M059J (cell line): ENCODE measurements at places on chromosomes 3 and 15.

DNA sequence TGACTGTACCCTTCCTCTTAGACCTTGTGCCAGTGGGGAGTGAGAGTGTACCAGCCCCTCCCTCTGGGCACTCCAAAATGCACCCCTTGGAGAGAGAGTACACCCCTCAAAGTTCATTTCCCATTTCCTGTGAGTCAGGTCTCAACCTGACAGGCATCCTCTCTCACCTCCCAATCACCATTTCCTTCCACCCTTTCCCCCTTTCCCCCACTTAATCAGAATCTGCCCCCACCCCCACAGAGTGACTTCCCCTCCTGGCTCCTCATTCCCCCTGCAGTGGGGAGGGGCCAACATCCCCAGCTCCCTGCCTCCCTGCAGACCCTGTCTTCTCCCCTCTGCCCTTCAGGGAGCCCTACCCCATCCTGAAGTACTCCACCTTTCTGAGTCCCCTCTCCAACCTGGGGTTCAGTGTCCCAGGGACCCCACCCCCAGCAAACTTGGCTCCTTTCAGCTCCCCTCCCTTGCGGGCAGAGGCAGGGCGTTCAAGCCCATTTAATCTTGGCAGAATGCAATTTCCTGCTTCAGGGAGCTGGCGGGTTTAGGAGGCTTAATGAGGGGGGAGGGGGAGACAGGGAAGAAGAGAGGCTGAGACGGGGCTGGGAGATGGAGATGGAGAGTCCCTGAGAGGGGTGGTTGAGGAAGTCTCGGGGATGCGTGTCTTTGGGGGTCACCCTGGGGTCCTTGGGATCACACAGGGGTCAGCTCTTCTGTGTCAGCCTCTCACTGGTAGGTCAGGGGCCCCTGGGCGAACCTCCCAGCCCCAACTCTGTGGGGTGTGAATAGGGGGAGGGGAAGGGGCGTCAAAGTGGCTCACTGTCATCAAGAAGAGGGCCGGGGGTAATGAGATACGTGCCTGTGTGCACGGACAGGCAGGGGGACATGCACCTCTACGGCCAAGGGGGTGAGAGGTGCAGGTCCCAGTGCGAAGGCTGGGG lies 16.6 kb upstream of the SEMA3F start:
- peak; percentile 60 for DNase-seq

DNA sequence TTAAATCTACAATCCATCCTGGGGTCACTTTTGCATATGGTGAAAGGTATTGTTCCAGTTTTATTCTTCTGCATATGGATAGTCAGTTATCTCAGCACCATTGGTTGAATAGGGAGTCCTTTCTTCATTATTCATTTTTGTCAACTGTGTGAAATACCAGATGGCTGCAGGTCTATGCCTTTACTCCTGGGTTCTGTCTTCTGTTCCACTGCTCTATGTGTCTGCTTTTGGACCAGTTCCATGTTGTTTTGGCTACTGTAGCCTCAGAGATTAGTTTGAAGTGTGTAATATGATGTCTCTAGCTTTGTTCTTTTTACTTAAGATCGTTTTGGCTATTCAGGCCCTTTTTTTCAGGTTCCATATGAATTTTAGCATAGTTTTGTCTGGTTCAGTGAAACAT lies 795.8 kb downstream of the OTOL1 start:
- peak; percentile 29 for DNase-seq

GRCh38 chr3:127676921-127677351 lies 4.2 kb downstream of the ABTB1 start:
- no peak for DNase-seq

DNA sequence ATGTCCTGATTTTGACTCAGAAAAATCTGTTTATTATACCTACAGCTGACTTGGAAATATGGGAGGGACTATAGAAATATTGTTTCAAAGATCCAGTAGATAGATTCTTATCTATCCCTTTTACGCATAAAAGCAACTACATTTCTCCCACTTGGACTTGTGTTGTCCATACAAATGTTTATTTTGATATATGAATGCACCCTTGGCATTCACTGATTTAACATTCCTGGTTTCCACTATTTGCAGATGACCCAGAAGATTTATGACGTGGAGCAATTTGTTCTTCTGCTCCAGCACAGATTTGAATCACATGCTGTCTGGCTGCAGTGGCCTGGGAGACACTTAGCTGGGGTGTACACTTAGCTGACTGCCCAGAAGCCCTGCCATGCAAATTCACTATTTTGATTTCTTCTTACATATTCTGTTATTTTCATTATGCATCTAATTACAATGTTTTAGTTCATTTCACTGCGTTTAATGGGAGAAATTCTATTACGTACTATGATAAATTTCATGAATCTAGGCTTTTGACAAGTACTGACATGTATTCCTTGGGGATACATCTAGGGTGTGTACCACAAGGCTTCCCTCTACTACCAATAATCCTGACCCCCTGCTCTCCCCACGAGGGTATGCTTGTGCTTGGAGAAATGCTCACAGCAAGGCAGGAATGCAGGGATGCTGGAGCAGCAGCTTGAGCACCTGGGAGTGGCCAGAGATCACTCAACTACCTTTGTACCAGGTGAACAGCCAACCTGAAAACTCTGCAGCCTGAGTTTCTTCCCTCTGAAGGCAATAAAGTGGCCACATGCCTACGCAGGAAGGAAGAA lies 223.6 kb upstream of the TBL1XR1 start:
- peak; percentile 92 for DNase-seq

DNA sequence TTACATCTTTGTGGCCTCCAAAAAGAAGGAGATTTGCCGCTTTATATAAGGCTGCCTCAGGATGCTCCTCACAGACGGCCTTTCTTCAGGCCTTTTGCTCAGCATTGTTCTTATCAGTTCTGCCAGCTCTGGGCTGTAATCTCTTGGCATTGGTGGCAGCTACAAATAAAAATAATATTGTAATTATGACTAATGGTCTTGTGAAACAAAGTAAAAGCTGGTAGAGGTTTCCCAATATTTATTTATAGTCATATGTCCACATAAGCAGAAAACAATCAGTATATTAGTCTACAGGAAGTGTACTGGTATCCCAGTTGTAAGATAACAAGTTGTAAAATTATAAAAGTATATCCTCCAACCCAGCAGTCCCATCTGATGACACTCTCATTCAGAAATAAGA lies 7.3 kb downstream of the NEK4 start:
- DNase-seq, result no peak

GRCh38 chr15:70048578-70049514 lies 48.9 kb downstream of the TLE3 start:
- no peak for DNase-seq

DNA sequence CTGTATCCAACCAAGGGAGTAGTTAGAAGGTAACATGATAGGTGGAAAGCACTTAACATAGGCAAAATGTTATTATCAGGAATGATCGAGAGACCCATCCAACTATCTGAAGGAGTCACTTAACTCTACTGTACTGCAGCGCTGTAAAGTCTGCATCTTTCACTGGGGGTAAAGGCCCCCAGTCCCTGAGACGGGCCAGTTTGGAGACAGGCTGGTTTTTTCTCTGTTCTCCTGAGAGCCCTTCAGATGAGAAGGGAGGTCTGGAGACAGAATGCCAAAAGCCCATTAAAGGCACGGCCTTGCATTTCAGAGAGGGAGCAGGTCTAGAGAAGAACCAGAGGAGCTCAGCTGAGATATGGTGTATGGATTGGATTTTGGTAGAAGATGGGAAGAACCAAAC lies 71.3 kb upstream of the CGNL1 start:
- no peak for DNase-seq

- DNase-seq, result peak; percentile 42
Observed at GRCh38 chr3:24682141-24682547, 187.5 kb upstream of the THRB start.

GRCh38 chr15:64836023-64836536 lies 5.6 kb upstream of the PLEKHO2 start:
- no peak for DNase-seq

DNA sequence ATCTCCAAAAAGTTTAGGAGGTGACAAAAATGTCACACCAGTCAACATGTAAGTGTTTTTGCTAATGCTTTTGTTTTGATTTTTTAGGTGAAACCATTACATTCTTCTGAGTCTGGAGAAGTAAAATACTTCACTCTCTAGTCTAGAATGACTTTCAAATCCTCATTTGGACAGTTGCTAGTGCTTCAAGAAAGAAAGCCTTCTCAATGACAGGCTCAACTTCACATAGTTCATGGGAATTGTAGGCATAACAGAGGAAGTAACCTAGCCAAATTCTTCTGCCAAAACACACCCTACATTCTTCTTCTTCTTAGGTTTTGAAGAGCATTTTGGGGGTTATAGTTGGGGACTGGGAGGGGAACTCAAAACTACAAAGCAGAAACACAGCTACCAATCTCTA lies 29.4 kb upstream of the HEG1 start:
- DNase-seq, result no peak

DNA sequence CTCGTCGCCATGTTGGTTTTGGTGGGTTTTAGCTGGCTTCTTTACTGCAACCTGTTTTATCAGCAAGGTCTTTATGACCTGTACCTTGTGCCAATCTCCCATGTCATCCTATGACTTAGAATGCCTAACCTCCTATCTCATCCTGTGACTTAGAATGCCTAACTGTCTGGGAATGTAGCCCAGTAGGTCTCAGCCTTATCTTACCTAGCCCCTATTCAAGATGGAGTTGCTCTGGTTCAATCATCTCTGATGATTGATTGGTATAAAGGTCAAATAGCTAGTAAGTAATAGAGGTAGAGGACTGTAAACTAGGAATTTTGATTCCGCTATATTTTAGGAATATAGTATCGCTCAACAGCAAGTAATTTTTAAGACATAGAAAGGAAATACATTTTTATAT lies 1.3 kb upstream of the ACKR2 start:
- no peak for DNase-seq
